Uterine smooth muscle cell (primary cell): ENCODE measurements at places on chromosomes 11 and 22. TPM values are rescaled to one million over a fixed set of nuclear protein-coding genes. Genes with fewer than 3 reads are reported as not detected.

The IGLL5 gene
- not detected in 2 replicates for total RNA-seq

The OR4C3 gene
- not detected in 2 replicates for total RNA-seq

The POLA2 gene
- total RNA-seq = 5.9 and 23.0 TPM in 2 replicates

The PLAAT5 gene
- total RNA-seq = not detected in 2 replicates

The RASL10A gene
- not detected in 2 replicates for total RNA-seq
